Activated T-cell treated with anti-CD3 and anti-CD28 coated beads, Interleukin-2, amount 50 U/mL, for 4 hours (primary cell): ENCODE measurements at places on chromosomes 2 and 18.

- peak; percentile 38 for DNase-seq
Observed at GRCh38 chr2:70094978-70095719, 7.9 kb downstream of the PCBP1 start.

DNA sequence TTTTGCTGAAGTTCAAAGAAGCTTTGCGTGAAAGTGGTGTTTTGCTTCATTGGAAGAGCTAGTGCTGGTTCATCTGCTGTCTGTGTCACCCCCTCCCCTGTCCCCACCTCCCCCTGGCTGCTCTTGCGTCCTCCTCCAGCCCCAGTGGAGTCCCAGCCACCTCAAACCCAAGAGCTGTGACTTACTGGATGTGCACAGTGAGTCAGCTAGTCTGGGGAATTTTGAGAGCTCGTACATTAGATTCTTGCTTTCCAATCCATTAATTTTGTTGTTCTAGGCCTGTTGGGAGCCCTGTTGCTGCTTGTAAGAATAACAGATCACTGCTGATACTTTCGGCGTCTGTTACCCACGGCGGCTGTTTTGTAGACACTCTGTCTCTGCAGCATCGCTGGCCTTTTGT is 412.1 kb downstream of the TSN start:
- DNase-seq, result no peak

GRCh38 chr2:6924101-6924923 is 7.1 kb downstream of the RNF144A start:
- DNase-seq, result no peak

- DNase-seq, result no peak
Observed at GRCh38 chr18:3863593-3863992, 413.6 kb downstream of the TGIF1 start.

DNA sequence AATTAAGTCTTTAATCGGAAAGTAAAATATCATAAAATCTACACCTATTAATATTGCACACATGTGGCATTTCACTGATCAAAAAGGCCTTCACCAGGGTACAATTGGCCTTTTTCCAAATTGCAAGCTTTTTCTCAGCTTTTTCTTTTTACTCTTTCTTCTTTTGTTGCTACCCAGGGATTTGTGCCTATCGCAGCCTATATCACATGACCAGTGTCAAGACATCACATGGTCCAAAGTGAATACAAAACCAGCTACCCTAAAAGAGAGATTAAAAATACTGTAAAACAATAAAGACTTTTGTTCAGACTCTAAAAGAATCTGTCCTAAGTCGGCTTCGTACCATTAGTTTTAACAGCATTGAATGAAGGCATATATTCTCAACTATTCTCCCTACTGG is 15.0 kb upstream of the OTX1 start:
- DNase-seq, result no peak

DNA sequence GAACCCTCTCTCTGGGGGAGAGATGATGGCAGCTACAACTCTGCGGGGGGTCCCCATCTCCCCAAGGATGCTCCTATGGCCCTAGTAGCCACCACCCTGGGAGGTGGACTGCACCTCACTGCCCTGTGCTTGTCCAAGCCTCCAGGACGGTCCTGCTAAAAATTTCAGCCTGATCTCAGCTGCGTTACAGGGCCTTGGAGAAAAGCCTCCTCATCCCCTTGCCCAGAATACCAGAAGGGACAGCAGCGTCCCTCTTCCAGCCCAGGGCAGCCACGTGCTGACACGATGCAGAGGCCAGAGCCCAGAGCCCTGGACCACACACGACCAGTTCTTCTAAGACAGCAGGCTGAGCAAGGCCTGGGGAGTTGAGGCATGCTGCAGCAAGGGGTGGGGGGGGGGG is 81.9 kb downstream of the GFPT1 start:
- no peak for DNase-seq

GRCh38 chr18:23458830-23459529 is 5.9 kb downstream of the RIOK3 start:
- DNase-seq, result no peak

GRCh38 chr2:235713189-235713588 is 219.3 kb downstream of the AGAP1 start:
- no peak for DNase-seq

GRCh38 chr2:37091873-37092272 is 7.6 kb downstream of the GPATCH11 start:
- DNase-seq, result no peak

GRCh38 chr2:120538691-120539423 is 192.9 kb downstream of the INHBB start:
- no peak for DNase-seq

DNA sequence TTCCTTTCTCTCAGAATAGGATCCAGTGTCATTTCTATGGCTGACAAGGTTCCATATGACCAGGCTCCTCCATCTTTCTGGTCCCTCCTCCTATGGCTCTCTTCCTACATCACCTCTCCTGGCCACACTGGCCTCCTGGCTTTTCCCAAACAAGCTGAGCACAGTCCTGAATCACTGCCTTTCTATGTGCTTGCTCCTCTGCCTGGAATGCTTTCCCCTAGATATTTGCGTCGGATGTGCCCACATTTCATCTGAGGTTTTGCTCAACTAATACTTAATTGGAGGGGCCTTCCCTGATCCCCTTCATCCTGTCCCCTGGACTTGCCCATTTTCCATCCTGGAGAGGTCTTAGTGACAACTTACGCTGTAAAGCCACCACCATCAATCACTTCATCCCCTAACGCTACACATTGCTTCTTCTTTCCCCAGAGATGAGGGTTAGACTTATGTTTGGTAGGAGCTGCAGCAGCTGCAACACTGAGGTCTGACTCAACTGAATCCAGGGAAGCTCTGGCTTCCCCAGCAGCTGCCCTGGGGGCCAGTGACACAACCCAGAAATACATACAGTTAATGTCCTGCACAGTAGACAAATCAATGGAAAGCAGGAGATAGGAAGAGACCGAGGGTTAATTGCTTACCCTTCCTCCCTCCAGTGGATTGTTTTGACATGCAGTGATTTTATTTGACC is 42.9 kb downstream of the QPCT start:
- DNase-seq, result no peak

DNA sequence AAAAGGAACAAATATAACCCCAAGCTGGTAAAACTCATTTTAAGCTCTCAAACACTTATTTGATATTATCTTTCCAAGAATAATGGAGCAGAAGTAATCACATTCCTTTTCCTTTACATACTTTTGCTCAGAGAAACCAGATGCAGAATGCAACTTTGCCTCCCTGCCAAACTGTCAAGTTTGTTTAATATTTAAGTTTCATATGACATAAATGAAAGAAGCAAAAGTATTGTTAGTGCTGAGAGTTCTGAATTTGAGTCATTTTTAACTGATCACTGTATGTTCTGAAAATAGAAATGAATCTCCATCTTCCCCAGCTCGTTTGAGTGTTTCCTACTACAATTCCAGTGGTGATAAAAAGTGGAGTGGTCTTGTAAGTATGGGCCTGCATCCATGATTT is 423.4 kb downstream of the PID1 start:
- no peak for DNase-seq
